ENCODE measurements at places on chromosomes 5 and 9.

GRCh38 chr5:125402787-125403186, 656.3 kb upstream of the ZNF608 start:
- no peak for DNase-seq

DNA sequence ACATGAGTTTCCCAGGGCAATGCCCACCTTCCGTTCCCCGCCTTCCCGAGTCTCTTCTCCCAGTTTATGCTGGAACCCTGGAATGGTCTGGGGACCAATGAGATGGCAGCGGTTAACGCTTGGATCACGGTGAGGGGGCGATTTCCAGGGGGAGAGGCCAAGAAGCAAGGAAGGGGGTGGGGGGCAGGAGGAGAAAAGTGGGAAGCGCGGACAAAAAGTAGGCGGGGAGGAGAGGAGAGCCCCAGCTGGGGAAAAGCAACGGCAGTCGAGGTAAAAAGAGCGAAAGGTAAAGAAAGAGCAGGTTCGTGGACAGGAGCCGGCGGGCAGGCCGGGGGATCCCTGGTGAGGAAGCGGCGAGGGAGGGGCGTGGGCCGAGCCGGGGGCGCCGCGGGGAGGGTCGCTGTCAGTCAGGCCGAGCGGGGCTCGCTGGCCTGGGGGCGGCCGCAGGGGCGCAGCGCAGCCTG, 508 bp upstream of the SNCAIP start:
- peak; percentile 33 for DNase-seq

DNA sequence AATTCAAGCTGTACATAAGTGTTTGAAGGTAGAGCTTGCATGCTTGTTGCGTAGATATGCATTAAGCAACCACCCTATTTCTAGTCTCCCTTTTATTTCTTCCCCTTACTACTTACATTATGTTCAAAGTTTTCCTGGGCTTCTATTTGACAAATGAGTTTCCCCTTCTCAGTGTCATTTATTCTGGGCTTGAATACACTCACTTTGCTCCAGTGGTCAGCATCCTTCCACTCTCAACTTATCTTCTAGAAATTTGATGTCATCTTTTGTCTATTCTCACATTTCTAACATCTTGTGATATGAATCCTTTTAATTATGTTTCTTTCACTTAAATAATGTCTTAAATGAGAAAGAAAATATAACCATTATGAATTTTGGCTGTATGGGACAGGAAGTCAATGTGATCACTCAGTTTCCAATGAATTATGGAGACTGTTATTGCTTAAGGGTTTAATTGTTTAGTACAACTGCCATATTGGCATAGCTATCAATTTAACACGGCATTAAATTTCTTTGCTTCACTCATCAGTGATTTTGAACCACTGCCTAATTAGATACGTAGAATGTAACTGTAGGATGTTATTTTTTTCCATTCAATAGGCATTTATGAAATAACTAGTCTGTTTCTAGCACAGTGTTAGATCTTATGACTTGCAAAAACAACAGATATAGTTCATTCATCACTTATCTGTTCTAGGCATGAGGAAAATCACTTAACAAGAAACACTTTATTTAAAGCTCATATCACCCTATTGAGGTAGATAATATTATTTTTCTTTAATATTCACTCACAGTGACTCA, 105.5 kb upstream of the CDH12 start:
- DNase-seq = no peak

DNA sequence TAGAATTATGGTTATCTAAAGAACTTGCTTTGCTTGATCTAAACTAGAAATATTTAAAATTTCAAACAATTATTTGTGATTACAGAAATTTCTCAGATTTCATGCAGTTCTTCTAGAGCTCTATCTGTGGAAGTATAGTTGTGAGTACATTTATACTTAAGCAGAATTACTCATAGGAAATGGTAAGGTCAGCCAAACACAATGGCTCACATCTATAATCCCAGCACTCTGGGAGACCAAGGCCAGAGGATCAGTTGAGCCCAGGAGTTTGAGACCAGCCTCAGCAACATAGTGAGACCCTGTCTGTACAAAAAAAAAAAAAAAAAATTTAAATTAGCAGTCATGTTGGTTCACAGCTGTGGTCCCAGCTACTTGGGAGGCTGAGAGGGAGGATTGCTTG, 71.0 kb downstream of the INVS start:
- no peak for DNase-seq

GRCh38 chr5:53173083-53173482, 63.5 kb upstream of the MOCS2 start:
- no peak for DNase-seq

DNA sequence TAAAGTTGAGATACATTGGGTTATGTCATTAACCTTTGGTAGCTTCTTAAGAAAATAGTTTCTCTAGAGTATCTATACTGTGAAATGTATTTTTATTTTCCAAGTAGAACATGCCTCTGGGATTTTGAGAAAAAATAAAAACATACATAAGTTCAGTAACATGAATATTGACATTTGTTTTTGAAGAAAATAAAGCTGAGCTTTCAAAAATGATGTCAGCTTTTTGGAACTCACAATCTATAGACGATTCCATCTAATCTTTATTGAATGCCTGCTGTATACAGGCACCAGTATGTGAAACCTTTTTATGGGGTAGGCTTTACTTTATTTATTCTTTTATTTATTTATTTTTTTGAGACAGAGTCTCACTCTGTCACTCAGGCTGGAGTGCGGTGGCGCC, 175.9 kb upstream of the NFIL3 start:
- no peak for DNase-seq

DNA sequence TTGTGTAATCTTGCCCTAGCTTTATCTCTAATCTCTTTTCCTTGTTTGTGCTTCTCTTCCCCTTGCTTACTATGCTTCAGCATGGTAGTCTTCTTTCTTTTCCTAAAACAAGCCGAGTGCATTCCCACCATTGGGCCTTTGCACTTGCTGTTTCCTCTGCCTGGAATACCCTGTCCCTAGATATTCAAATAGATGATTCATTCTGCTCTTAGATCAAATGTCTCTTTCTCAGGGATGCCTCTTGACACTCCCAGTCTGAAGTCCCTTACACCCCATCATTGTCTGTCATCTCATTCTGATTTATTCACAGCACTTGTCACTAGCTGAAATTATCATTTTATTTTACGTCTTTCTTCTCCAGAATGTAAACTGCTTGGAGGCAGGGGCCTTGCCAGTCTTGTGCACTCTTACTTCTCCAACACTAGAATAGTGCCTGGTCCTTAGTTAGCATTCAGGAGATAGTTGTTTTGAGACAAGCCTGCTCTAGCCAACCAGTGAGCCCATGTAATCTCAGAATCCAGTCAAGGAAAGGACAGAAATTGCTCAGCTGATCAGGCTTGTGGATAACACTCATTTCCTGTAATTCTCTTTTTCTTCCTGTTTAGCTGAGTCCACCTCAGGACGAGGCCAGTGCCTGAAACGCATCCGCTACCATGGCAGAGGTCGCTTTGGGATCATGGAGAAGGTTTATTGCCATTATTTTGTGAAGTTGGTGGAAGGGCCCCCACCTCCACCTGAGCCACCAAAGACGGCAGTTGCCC, 25.4 kb downstream of the MRPL22 start:
- DNase-seq = no peak

GRCh38 chr9:136056546-136057235, 38.4 kb downstream of the NACC2 start:
- DNase-seq = no peak

DNA sequence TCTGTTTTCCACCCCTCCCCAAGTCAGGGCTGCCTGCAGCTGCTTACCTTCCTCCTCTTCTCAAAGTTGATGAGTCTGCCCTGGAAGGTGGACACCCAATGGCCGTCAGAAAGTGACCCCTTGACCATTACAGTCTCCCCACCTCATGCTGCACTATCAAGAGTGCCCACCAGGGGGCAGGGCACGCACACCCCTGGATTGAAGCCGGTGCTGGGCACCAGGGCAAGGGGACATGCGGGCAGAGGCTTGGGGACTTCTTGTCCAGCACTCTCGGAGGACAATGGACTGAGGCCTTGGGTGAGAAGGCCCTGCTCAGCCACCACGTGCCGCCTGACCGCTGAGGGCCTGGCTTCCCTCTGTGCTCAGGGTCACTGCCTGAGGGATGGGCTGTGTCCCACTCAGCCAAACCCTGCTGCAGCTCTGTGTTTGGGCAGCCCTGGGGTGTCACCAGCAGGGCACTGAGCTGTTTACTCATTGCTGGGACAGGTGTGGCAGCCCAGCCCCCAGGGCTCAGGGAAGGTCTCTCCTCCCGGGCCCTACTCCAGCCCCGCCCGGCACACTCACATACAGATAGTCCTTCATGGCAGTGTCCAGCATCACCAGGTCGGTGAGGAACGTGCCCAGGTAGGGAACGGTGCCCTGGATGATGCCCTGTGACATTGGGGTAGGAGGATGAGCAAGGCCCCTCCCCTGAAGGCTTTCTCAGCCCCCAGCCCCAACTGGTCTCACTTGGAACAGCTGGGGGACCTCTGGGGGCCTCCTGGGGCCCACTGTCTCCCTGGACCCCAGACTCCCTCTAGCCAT, 17.7 kb downstream of the RALGDS start:
- peak; percentile 25 for DNase-seq

DNA sequence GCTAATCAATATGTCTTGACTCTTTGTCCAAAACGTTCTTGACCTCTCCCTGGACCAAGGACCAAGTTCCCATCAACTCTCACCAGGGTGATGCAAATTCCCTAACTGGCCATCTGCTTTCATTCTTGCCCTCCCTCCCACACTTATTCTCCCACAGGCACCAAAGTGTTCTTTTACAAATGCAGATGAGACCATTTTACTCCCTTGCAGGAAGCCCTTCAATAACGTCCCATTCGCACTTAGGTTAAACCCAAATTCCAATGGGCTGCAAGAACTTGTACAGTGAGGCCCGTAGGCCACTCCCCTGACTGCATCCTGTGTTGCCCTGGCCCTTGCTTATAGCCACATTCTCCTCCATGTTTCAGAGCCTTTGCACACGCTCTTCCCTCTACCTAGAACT, 7.3 kb downstream of the ARAP3 start:
- DNase-seq = no peak

DNA sequence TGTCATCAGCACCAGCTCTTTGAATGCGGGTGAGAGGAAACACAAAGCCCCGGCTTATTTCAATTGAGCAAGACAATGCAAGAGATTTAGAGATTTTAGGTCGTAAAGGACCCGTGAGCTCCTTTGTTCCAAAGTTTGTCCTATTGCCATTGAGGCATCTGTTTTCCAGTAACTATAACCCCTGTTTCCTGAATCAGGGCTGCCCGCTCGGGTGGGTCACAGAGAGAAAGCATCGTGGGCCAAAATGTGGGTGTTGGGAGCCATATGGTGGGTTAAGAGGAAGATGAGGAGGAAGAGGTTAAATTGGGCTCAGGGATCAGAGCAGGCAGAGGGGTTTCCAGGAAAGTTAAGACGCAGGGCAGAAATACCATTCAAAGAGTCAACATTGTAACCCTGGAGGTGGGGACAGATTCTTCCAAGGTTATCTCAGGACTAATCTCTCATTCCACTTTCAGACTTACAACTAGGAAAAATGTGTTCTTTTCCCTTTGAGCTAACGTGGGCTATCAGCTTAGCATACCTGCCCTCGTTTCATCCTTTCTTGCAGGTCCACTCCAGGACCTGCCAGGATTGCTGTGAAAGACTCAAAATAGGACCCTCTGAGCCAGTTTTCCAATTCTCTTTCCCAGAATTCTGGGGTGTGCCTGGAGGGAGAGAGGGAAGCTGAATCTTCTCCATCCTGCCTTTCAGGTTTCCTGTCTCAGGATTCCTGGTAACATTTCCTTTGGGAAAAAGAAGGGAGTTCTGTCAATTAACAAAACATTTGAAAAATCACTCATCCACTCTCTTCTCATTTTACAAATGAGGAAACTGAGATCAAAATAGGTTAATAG, 95.5 kb upstream of the TAF11L2 start:
- no peak for DNase-seq

GRCh38 chr5:136020383-136021015, 8.3 kb upstream of the TGFBI start:
- no peak for DNase-seq

- no peak for DNase-seq
These were observed 148.7 kb upstream of the SLC12A2 start for GRCh38 chr5:127934791-127935256.

DNA sequence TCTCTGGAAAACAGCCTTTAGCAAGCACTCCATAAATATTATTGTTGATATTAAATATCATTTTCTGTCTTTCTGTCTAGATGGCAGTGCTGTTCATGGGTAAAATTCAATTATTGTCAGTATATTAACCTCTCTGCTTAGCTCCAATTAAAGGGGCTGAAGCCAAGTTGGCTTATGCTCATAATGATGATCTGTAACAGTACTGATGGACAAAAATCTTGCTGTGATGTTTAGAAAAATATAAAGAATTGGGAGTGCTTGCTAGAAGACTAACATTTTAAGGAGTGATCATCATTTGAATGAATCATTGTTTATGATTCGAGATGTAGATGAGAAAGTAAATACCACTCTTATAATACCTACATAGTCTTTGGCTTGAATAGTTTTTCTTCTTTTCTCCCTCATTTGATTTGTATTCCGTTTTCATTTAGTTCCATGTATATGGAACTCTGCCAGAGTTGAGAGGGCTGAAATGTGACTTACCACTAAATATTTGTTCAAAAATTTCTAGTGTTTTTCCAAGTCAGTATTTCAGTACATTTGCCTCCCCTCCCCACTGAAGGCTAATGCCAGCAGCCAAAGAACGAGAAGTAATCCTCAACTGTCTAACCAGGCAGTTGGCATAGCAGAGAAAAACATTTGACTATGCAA, 538.3 kb downstream of the CSNK1G3 start:
- peak; percentile 67 for DNase-seq

DNA sequence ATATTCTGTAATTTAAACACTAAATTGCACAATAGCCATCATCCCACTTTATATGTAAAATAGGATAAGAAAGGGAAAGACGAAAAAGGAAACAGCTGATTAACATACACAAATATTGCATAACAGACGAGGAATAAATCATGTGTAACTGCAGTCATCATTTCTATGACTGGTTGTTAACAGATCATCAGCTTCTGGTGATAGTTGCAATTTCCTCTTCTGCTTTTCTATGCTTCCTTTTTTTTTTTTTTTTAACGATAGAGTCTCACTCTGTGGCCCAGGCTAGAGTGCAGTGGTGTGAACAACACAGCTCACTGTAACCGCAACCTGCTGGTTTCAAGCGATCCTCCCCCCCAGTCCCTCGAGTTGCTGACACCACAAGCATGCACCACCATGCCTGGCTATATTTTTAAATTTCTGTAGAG, 22.5 kb upstream of the JAKMIP2 start:
- peak; percentile 87 for DNase-seq

Data from right lung (tissue), 10 donors.